ENCODE measurements at places on chromosomes 5 and 9. TPM values are rescaled to one million over a fixed set of nuclear protein-coding genes. Genes with fewer than 3 reads are reported as not detected.

ABITRAM gene
- total RNA-seq: 3.9 TPM

SLC1A1 gene
- 7.0 TPM for total RNA-seq

MUSK gene
- total RNA-seq: under 0.01 TPM

LVRN gene
- 1.3 TPM for total RNA-seq

HRCT1 gene
- 0.76 TPM for total RNA-seq

ADGRV1 gene
- total RNA-seq: 0.15 TPM

CNTFR gene
- not detected for total RNA-seq

MZB1 gene
- 0.32 TPM for total RNA-seq

WNT8A gene
- total RNA-seq: not detected

TRPM6 gene
- total RNA-seq: under 0.01 TPM
